ENCODE measurements at places on chromosomes 1 and 21.

DNA sequence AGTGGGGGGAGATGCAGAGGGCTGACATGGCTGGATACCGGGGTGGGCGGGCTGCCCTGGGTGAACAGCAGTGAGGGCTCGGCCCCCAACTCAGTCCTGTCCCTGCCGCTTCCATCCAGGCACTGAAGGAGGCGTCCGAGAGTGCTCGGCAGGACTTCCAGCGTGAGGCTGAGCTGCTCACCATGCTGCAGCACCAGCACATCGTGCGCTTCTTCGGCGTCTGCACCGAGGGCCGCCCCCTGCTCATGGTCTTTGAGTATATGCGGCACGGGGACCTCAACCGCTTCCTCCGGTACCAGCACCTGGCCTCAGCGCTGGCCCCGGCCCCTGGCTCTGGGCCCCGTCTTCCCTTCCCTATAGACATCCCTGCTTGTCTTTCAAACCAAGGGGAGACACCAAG lies 15.6 kb downstream of the NTRK1 start:
- DNase-seq: no peak

GRCh38 chr1:5189384-5189783 lies 535.0 kb downstream of the AJAP1 start:
- no peak for DNase-seq

DNA sequence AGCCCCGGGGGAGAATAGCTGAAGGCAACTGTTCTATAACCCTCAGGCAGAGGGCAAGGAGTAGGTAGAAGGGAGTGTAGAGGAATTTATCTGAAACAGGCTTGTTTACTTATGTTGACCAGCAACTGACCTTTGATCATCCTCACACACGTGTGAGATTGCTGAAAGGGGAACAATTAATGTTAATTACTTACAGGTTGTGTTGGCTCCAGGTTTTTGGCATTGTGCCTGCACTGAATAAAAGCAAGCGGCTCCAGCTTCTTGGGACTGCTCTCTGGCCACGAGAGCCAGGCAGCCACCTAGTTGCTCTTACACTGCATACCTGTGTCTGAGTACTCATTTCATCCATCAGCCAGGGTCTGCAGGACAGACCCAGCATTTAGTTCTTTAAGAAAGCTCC lies 41.3 kb upstream of the ARHGEF10L start:
- no peak for DNase-seq

DNA sequence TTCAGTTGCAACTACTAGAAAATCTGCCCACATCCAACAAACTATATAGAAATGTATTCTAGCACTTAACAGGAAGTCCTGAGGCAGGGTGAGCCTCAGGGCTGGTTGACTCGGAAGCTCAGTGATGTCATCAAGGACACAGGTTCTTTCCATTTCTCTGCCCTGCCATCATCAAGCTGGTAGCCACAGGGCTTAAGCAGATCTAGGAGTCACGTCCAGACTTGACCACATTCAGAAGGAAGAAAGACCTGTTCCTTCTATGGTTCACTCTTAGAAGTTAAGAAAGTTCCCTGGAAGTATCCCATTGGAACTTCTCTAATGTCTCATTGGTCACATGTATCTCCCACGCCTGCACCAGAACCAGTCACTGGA lies 438.1 kb downstream of the PRDM2 start:
- no peak for DNase-seq

DNA sequence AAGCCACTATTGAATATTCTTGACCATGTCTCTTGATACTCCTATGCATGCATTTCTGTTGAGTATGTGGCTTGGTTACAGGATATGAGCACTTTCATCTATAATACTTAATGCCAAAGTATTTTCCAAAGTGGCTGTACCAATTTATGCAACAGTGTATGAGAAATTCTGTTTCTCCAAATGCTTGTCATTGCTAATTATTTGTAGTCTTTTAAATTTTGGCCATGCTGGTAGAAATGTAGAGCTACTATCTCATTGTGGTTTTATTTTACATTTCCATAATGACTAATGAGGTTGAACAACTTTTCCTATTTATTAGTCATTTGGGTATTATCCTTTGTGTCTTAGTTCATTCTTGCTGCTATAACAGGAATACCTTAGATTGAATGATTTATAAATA lies 71.4 kb upstream of the TSPAN2 start:
- no peak for DNase-seq

GRCh38 chr1:214370615-214371014 lies 89.7 kb downstream of the SMYD2 start:
- no peak for DNase-seq

GRCh38 chr1:248811514-248812490 lies 13.9 kb downstream of the SH3BP5L start:
- DNase-seq: no peak

- no peak for DNase-seq
These were observed 91.5 kb upstream of the IPO9 start for GRCh38 chr1:201737352-201738060.

DNA sequence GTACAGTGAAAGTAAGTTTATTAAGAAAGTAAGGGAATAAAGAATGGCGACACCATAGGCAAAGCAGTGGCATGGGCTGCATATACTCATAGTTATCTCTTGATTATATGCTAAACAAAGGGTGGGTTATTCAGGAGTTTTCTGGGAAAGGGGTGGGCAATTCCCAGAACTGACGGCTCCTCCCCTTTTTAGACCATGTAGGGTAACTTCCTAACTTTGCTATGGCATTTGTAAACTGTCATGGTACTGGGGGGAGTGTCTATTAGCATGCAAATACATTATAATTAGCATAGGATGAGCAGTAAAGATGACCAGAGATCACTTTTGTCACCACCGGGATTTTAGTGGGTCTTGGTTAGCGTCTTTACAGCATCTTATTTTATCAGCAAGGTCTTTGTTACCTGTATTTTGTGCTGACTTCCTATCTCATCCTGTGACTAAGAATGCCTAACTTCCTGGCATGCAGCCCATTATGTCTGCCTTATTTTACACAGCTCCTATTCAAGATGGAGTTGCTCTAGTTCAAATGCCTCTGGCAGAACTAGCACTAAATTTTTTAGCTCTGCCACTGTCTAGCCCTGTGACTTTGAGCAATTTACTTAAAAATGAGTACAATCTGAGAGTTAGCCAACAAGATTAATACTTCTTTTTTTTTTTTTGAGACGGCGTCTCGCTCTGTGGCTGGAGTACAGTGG lies 110.3 kb upstream of the PALMD start:
- DNase-seq: no peak

DNA sequence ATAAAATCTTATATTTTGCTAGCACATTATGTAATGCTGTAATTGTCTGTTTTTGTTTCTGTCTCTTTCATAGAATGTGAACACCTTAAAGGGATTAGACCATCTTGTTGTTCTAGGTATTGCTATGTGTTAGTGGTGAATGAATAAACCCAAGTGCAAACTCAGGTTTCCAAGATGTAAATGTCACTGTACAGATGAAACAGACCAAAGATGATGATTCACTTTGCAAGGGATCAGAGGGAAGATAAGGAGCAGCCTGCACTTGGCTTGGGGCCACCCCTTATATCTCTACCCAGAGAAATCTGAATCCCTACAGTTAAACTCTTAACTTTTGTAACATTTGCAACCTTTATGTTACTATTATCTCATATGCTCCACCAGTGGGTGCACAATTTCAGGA lies 25.4 kb downstream of the UROD start:
- no peak for DNase-seq

DNA sequence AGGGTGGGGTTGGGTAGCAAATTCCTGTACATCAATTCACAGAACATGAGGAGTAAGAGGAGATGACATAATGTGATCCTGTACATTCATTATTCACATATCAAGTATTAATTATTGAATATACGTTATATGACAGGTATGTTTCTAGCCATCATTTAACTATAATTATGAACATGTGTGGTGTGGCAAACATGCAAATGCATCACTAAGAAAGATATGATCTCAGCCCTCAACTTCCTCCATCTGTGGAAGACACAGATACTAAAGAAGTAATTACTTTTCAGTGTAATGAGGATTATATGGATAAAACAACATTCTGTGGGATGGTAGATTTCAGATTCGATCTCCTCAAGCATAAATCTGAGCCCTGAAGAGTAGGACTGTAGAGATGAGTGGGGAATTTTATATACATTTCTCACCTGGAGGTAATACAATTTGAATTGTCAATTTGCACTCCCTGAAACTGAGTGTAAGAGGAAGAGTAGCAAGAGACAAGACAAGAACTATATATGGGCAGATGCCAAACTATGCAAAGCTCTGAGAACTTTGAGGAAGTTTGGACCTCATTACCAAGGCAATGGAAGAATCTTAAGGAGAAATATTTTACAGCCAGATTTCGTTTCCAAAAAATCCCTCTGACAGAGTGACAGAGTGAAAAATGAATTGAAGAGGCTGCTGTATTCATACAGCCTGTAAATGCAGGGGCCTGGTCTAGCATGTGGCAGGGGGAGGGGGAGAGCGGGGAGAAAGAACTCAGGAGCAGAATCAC lies 275.5 kb downstream of the TPR start:
- DNase-seq: no peak

- DNase-seq: no peak
These were observed 6.8 kb downstream of the CR1 start for GRCh38 chr1:207502726-207503125.

- DNase-seq: no peak
These were observed 17.5 kb downstream of the MTARC1 start for GRCh38 chr1:220804202-220804586.

- no peak for DNase-seq
These were observed 8.8 kb downstream of the IFNGR2 start for GRCh38 chr21:33411949-33412430.

DNA sequence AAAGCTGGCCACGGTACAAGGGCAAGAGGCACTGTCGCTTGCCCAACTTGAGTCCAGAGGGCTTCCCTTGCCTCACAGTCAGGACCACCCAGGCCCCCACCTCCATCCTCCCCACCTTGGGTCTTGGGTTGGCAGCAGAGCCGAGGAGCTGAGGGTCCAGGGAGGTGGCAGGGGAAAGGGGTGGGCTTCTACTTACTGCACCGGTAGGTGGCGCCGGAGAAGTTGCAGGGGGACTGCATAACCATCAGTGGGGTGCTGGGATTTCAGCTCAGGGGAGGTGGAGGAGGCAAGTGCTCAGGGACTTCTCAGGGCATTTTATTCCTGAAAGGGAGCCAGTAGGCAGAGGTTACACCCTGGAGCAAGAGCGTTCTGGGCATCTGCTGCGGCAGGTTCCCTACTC lies 44.0 kb downstream of the TRIM62 start:
- DNase-seq: no peak

DNA sequence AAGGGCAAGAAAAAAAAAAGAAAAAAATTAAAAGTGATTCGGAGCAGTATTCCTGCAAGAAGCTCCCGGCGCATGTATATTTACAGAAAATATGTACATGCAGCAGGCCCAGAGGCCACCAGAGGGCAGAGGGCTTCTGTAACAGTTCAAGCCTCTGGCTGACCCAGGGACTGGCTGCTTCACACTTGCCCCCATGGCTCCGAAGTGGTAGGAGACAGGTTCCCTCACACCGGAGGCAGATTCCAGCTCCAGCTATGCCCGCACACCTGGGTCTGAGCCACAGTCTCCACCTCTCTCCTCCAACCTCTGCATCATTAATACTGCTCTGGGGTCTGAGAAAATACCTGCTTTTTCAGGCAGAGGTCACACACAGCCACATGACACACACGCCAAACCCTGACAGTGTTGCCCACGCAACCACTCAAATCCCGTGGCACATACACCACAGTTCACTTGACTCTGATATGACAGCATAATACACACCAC lies 2.2 kb upstream of the ARHGAP30 start:
- peak; percentile 71 for DNase-seq

DNA sequence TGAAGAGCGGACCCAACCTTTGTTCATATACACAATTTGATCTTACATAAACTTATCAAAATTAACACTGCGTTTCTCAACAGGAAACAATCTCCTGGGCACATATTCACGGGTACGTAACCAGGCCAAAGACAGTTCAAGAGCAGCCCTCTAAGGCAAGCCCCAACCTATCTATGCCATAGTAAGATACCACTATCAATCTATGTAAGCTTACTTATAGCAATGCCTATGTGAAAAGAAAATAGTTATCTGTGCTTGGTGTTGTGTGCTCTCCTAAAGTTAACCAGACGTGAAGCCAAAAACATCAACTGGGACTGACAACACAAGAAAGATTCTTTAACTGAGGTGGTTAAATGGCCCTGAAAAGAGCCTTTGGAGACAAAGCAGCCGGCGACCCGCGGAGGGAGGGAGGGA lies 49.4 kb upstream of the BOLA1 start:
- no peak for DNase-seq

DNA sequence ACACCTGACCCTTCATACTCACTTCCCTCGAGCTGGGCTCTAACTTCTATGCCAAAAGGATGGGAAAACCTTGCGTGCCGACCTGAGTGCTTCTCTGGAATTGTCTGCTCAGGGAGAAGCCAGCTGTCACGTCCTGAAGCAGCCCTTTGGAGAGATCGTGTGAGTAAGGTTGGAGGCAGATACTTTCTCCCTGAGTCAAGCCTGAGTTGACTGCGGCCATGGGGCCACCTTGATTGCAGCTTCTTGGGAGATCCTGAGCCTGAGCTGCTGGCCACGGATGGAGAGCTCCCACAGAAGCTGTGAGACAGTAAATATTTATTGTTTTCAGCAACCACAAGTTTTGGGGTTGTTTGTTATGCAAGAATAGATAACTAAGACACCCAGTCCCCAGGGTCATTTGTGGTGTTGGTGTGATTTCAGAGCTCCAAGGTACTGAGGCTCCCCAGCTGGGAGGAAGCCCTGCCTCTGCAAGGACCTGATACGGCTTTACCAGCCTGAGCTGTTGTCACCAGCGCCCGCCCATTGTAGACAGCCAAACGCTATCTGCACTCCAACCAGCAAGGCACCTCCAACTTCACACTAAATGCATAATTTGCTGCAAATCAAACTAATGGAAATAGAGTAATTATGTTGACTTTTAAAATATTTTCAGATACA lies 531.6 kb downstream of the PTPRU start:
- DNase-seq: no peak

DNA sequence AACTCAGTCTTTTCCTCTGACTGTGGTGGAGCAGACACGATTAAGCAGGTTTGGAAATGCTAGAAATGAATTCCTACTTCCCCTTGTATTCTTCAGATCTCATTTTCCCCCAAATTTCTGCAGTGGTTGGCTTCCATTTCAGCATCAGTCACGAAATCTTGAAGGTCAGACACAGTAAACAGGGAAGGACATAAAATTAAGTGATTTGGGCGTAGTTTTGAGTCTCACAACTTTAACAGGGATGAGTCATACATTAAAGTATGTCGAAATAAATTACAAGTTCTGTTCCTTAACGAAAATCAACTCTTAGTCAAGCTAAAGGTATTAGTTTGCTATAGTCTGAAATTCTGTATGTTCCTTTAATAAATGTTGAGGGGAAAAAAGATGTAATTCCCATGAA lies 61.1 kb downstream of the HNRNPR start:
- DNase-seq: no peak

- DNase-seq: no peak
These were observed 411.8 kb upstream of the PTBP2 start for GRCh38 chr1:96309783-96310182.

Measured in GM12892 (cell line).